ENCODE measurements at places on chromosomes 7 and 10. TPM values are rescaled to one million over a fixed set of nuclear protein-coding genes. Genes with fewer than 3 reads are reported as not detected.

DNA sequence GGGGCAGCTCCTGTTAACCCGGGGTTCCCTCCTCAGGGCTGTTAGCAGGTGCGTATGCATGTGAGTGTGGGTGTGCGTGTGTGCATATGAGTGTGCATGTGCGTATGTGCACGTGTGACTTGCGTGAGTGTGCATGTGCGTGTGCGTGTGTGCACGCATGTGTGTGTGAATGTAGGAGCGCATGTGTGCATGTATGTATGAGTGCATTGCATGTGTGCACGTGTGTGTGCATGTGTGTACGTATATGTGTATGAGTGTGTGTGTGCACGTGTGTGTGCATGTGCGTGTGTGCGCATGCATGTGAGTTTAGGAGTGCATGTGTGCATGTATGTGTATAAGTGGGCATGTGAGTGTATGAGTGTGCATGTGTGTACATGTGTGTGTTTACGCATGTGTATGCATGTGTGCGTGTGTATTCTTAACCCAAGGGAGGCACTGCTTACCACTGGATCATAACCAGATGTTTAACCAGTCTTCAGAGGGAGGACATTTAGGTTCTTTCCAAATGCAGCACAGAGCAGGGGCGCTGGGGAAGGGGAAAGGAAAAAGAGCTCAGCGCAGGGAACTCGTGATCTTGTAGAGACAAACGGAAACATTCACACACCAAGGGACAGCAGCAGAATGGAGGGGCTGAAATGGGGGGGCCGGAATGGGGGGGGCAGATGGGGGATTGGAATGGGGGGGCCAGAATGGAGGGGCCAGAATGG is 45.0 kb downstream of the PWWP2B start:
- H3K36me3 ChIP-seq: no peaks in the 10 kb centered on the region
- H3K4me1 ChIP-seq: peaks cover 6% of the 10 kb centered on the region
- no peaks in the 10 kb centered on the region for H3K27me3 ChIP-seq
- no peak overlapping the region for H3K4me3 ChIP-seq
- no peak overlapping the region for H3K27ac ChIP-seq

DNA sequence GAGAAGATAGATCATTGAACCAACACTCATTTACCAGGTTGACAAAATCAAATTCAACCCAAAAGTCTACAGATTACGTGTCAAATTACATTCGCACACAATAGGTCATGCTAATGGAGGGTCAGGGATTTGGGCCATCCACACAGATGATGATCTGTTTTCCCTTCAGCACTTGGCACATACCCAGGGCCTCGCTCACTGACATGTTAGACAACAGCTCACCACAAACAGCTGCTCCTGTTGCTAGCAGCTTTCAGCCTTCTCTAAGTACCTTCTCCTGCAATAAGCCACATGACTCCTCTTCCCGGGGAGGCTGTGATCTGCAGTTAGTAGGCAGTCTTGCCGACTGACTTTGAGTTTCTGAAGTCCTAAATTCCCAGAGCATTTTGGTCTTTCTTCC is 18.4 kb downstream of the NKX2-3 start:
- no peak overlapping the region for H3K27ac ChIP-seq
- H3K27me3 ChIP-seq: no peaks in the 10 kb centered on the region
- H3K36me3 ChIP-seq: no peaks in the 10 kb centered on the region
- no peaks in the 10 kb centered on the region for H3K4me1 ChIP-seq
- no peak for DNase-seq

- H3K4me3 ChIP-seq: no peak overlapping the region
- H3K27me3 ChIP-seq: no peaks in the 10 kb centered on the region
- H3K36me3 ChIP-seq: no peaks in the 10 kb centered on the region
- H3K4me1 ChIP-seq: no peaks in the 10 kb centered on the region
- DNase-seq: no peak
These were observed 158.5 kb downstream of the CACNA2D1 start for GRCh38 chr7:82284936-82285519.

DNA sequence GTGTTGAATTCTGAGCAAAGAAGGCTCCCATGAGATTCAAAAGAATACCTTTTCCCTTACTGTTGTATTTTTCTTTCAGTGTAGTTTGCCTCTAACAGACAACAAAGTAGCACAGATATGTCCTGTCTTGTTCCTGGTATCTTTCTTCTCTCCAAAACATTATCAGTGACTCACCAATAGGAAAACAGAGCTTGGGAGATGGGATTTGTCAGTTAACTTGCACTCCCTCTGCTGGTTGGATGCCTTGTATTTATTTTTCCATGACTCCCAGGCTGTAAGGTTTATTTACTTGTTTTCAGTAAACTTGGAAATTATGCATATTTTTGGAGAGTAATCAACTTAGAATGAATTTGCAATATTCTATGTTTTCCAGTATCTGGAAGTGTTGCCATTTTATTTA is 129.7 kb downstream of the SAMD9 start:
- H3K36me3 ChIP-seq: no peaks in the 10 kb centered on the region
- H3K27me3 ChIP-seq: no peaks in the 10 kb centered on the region
- no peak overlapping the region for H3K4me3 ChIP-seq
- H3K27ac ChIP-seq: no peak overlapping the region
- no peak for DNase-seq
- no peaks in the 10 kb centered on the region for H3K4me1 ChIP-seq

DNA sequence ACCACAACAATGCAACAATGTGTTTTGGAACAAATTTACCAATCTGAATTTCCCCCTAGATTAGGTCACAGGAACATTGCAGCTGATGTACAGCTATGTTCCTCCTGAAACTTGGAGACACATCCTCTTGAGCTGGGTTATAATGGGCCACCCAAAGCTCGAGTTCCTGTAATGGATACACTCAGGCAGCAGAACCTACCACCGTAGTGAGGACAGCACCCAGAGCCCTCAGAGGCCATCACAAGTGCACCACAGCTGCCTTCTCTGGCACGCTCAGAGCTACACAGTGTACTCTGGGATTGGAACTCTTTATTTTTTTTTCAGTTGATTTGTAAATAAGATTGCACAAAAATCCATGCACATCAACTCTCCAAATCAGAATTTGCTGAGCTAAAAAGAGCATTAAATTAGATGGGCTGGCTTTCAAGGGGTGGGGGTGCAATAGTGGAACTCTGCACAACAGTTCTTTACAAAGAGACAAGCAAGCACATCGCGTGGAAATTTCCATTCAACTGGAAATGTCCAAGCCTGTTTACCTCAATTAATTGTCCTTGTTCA is 56.7 kb downstream of the EGFR start:
- H3K36me3 ChIP-seq: no peaks in the 10 kb centered on the region
- H3K27me3 ChIP-seq: no peaks in the 10 kb centered on the region
- no peak overlapping the region for H3K4me3 ChIP-seq
- H3K4me1 ChIP-seq: peaks cover 40% of the 10 kb centered on the region
- peak; percentile 76 for DNase-seq

GRCh38 chr7:69596723-69597277 is 1.5 kb upstream of the AUTS2 start:
- no peaks in the 10 kb centered on the region for H3K36me3 ChIP-seq
- H3K27ac ChIP-seq: peak overlapping the region; percentile 93

The TCAF2 gene
- 5.0 TPM for total RNA-seq

The ASB15 gene
- 2.4 TPM for total RNA-seq

DNA sequence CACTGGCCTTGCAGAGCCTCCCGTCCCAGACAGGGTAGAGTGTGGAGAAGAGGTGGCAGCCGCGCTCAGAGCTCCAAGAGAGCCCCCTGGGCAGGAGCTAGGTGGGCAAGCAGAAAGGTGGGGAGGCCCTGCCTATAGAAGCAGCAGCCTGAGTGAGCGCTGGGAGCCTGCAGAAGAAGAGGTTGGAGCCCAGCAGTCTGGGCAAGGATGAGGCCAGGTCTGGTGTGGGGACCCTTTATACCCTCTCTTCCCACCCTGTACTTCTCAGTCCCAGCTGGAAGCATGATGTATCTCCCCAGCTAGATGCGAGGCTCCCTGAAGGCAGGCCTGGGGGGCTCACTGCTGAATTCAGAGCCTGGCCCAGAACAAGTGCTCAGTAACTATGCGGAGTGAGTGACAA is 44.5 kb upstream of the ZMIZ1 start:
- H3K27me3 ChIP-seq: no peaks in the 10 kb centered on the region
- no peak overlapping the region for H3K4me3 ChIP-seq
- H3K4me1 ChIP-seq: peaks cover 5% of the 10 kb centered on the region
- DNase-seq: no peak
- no peaks in the 10 kb centered on the region for H3K36me3 ChIP-seq

DNA sequence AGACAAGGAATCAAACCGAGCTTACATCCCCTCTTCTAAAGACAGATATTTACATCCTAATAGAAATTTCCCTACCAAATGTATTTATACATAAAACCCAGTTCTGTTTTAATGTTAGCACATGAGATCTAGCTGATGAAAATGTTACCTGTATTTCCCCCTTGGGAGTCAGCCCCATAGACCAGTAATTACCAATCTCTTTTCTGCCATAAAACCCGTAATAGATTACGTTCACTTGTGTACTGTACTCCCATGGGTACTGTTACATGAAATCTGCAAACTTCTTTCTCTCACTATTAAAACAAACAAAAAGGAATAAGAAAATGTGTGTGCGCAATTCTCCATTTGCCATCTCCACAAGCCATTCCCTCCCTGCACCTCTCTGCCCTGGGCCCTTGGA is 450.9 kb downstream of the CALN1 start:
- no peak overlapping the region for H3K27ac ChIP-seq
- no peaks in the 10 kb centered on the region for H3K27me3 ChIP-seq
- no peak overlapping the region for H3K4me3 ChIP-seq
- no peak for DNase-seq
- no peaks in the 10 kb centered on the region for H3K36me3 ChIP-seq

- no peak overlapping the region for H3K4me3 ChIP-seq
- DNase-seq: no peak
- no peak overlapping the region for H3K27ac ChIP-seq
- H3K4me1 ChIP-seq: no peaks in the 10 kb centered on the region
- H3K36me3 ChIP-seq: no peaks in the 10 kb centered on the region
These were observed 400.8 kb downstream of the SEMA3D start for GRCh38 chr7:84786073-84786472.

The CALHM3 gene
- total RNA-seq: 0.93 TPM

The CCL26 gene
- total RNA-seq: 1.1 TPM

- H3K27ac ChIP-seq: no peak overlapping the region
- DNase-seq: no peak
- H3K4me3 ChIP-seq: no peak overlapping the region
These were observed 45.5 kb downstream of the VOPP1 start for GRCh38 chr7:55526770-55527169.

DNA sequence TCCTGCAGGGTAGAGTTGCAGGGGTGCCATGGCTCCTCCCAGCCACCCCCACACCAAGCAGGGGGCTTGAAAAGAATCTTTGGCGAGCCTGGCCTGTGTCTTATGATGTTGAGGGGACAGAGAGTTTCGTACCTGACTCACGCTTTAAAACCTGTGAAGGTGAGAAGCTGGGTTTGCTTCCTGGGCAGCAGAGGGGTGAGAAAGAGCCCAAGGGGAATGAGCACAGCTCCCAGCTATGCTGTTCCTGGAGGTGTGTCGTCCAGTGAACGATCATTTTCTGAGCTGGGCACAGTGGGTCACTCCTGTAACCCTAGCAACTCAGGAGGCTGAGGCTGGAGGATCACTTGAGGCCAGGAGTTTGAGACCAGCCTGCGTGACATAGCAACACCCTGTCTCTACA is 13.5 kb upstream of the ADRB1 start:
- H3K4me1 ChIP-seq: peaks cover 7% of the 10 kb centered on the region
- DNase-seq: no peak
- H3K36me3 ChIP-seq: no peaks in the 10 kb centered on the region
- H3K27me3 ChIP-seq: no peaks in the 10 kb centered on the region

DNA sequence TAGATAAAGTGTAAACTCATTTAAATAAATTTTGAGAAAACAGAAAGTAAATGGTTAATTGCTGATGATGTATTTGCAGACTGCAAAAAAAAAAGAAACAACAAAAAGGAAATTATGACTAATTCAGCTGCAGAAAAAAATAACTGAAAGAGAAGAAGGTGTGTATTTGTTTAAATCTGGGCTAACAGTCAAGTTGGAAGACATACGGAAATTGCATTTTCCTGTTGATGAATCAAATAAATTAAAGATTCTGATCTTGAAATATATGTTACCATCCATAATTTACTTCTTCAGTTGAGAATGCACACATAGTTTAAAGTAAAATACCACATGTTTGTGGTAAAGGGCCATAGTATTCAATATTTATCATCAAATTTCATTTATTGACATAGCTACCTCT is 19.3 kb upstream of the ING3 start:
- no peak overlapping the region for H3K27ac ChIP-seq
- no peak overlapping the region for H3K4me3 ChIP-seq
- H3K36me3 ChIP-seq: no peaks in the 10 kb centered on the region
- no peaks in the 10 kb centered on the region for H3K27me3 ChIP-seq
- H3K4me1 ChIP-seq: no peaks in the 10 kb centered on the region
- no peak for DNase-seq

The INMT gene
- total RNA-seq: 68.4 TPM

DNA sequence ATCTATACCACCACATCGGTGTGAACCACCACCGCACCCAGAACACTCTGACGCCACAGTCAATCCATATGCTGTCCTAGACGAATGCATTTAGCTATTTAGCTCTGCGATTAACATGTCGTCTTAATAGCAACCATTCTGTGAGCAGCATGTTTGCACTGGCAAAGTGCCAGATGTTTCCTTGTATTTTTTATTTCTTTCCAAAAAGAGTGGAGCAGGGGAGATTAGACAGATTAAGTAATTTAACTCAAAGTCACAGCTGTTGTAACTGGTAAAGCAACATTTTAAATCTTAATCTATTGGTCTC is 57.0 kb upstream of the ARL4A start:
- H3K4me3 ChIP-seq: no peak overlapping the region
- no peak for DNase-seq
- no peaks in the 10 kb centered on the region for H3K36me3 ChIP-seq
- no peak overlapping the region for H3K27ac ChIP-seq
- H3K27me3 ChIP-seq: no peaks in the 10 kb centered on the region

- H3K27ac ChIP-seq: peak overlapping the region; percentile 65
- no peak for DNase-seq
- no peaks in the 10 kb centered on the region for H3K36me3 ChIP-seq
These were observed 85.4 kb upstream of the PDGFA start for GRCh38 chr7:604884-605531.

GRCh38 chr10:119461923-119462322 is 80.6 kb downstream of the RGS10 start:
- no peak for DNase-seq
- no peaks in the 10 kb centered on the region for H3K4me1 ChIP-seq
- H3K4me3 ChIP-seq: no peak overlapping the region
- no peak overlapping the region for H3K27ac ChIP-seq
- H3K36me3 ChIP-seq: no peaks in the 10 kb centered on the region

The MYOZ1 gene
- total RNA-seq: 3.2 TPM

GRCh38 chr7:44184873-44185446 is 4.3 kb downstream of the GCK start:
- no peaks in the 10 kb centered on the region for H3K4me1 ChIP-seq
- H3K27ac ChIP-seq: no peak overlapping the region
- H3K27me3 ChIP-seq: no peaks in the 10 kb centered on the region
- DNase-seq: no peak
- H3K4me3 ChIP-seq: no peak overlapping the region
- no peaks in the 10 kb centered on the region for H3K36me3 ChIP-seq

GRCh38 chr10:47243356-47243755 is 56.6 kb upstream of the GDF10 start:
- DNase-seq: no peak
- no peaks in the 10 kb centered on the region for H3K36me3 ChIP-seq
- no peak overlapping the region for H3K4me3 ChIP-seq
- no peaks in the 10 kb centered on the region for H3K4me1 ChIP-seq

The CTTNBP2 gene
- total RNA-seq: 4.3 TPM

GRCh38 chr7:55113760-55114540 is 95.1 kb downstream of the EGFR start:
- peaks cover 14% of the 10 kb centered on the region for H3K4me1 ChIP-seq
- no peaks in the 10 kb centered on the region for H3K36me3 ChIP-seq
- DNase-seq: no peak

Measured in testis (tissue), 5 donors.